Stimulated activated CD4-positive, alpha-beta T cell treated with anti-CD3 and anti-CD28 coated beads, Interleukin-1b, Interleukin-23, amount 100 ng/mL, for 1 hour (primary cell): ENCODE measurements at places on chromosomes 1 and 21.

DNA sequence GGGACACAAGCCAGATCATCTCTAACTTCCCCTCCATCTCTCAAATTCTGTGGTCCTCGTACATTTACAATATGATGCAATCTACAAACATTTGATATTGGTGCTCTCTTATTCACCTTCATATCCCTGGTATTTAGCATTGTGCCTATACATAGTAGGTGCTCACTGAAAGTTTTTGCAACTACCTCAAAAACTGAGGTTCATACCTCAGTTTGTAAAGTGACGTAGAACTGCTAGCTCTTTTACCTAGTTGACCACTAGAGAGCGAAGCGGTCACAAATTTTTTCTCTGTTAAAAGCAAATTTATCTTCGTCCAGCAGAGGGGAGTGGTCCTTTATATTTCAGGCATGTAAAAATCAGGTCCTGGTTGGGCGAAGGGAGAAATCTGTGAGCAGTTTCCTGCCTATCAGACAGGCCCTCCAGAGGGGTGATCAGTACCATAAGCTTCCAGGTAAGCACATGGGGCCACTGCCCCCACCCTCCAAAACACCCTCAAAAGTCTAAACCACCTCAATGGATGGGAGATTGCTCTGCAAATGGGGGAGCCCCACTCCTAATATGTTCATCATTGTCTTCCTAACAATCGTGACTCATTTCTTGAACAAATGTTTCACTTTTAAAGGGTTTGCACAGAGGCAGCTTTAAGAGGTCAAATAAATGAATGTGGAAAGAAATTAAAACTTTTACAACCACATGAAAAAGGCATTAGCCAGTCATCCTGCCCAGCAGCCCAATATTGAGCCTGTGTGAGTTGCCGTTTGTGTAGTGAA is 10.6 kb upstream of the HLCS start:
- no peak for DNase-seq

DNA sequence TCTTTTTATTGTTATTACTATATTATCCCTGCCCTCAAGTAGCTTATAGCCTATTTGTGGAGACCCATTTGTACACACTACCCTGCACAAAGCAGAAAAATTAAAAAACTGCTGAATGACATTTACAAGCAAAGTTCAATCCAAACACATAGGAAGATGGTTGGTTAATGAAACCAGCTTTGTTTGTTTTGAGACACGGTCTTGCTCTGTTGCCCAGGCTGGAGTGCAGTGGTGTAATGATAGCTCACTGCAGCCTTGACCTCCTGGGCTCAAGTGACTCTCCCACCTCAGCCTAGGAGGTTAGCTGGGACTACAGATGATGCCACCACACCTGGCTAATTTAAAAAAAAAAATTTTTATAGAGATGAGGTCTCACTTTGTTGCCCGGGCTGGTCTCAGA is 31.6 kb downstream of the TGFB2 start:
- DNase-seq, result no peak

DNA sequence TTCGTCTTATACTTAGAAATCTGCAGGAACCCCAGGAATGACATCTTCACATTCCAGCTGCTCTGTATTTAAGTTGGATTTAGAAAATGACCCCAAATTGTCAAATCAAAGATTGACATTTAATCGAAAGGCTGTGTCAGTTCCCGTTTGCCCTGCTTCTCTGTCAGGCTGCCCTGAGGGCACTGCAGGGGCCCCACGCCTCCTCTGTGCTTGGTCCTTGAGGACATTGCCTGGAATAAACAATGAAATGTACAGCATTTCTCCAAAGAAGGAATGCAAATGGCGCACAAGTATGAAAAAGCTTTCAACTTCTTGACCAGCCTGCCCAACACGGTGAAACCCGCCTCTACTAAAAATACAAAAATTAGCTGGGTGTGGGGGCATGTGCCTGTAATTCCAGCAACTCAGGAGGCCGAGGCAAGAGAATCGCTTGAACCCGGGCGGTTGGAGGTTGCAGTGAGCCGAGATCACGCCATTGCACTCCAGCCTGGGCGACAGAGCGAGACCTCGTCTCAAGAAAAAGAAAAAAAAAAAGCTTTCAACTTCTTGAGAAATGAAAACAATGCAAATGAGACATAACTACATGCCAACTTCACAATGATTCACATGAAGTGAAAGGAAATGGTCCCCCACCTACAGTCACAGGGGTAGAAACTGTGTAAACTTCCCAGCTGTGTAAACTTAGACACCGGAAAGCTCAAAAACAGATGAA is 3.0 kb downstream of the TMPRSS3 start:
- DNase-seq, result no peak

- no peak for DNase-seq
These were observed 382.7 kb upstream of the DUSP10 start for GRCh38 chr1:222124602-222125001.

- no peak for DNase-seq
These were observed 133.1 kb downstream of the SETD4 start for GRCh38 chr21:35927262-35927661.
